Stimulated activated CD8-positive, alpha-beta memory T cell treated with anti-CD3 and anti-CD28 coated beads, Interleukin-7, amount 100 ng/mL, for 48 hours (primary cell): ENCODE measurements at places on chromosomes 5 and 9.
A peak's percentile ranks its signal among the peaks of the same experiment; 100 is the strongest.

GRCh38 chr5:149730620-149731331, 666 bp downstream of the PPARGC1B start:
- peak; percentile 36 for DNase-seq

DNA sequence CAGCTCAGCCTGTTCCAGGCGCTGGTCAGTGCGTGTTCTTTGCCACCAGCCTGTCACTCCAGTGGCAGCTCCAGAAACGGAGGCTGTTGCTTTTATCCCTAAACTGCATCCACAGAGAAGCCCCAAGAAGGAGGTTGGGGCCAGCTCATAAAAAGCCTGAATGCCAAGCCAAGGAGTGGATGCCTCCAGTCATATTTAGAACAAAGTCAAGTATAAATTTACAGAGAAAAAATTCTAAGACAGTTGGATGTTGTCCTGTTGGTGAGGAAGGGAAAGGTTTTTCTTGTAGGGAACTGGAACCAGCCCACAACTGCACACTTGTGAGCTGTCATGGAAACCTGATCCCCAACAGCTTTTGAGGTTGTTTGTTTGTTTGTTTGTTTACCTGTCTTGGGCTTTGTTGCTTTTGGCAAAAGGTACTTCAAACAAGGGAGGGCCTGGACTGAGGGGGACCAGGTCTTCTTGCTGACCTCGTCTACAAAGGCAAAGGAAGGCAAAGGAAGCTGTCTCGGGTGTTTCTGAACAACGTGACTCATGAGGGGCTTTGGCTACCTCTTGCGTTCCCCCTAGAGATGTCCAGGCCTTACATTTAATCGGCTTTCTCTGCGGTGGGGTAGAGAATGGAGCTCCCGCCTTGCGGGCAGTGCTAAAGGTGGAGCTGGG, 36.7 kb downstream of the OLFML2A start:
- no peak for DNase-seq

DNA sequence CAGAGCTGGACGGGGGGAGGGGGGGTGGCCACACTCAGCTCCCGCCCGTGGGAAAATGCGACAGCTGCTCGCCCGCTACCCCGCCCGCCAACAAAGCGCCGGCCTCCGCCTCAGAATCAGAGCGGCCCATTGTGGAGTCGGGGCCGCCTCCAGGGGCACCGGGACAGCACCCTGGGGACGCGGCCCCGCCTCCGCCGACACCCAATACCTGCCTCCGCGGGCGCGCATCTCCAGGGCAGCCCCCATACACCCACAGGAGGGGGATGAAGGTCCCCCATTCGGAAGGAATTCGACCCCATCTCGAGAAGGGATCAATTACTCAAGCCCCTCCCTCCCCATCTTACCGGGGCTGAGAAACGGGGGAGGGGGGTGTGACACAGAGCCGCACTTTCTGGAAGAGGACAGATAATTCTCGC, 1.3 kb downstream of the NOTCH1 start:
- DNase-seq = peak; percentile 33

DNA sequence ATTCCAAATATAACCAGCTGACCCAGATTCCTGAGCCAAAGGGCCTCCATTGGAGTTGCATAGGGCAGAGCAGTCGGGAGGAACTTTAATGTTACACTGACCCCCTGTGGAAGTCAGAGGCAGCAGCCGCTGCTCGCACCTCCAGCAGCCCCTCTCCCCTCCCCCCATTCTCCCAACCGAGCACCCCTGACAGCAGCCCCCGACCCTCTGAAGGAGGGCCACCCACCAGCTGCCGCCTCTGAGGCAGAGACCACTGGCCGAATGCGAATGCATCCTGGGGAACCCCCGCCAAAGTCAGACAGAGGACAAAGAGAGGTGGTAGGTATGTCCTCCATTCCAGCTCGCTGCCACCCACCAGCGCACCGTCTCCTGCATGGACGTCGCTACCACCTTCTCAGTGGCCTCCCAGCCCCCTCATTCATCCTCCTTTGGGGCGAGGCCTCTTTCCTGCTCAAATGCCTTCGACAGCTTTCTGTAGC, 231.0 kb downstream of the CDK5RAP2 start:
- peak; percentile 8 for DNase-seq

- no peak for DNase-seq
Observed at GRCh38 chr5:164306662-164307061, 801.2 kb downstream of the MAT2B start.
